8988T (cell line): ENCODE measurements at places on chromosomes 6 and 20.
A peak's percentile ranks its signal among the peaks of the same experiment; 100 is the strongest.

GRCh38 chr6:149079456-149079855 is 238.1 kb upstream of the TAB2 start:
- no peak for DNase-seq

- DNase-seq = no peak
Observed at GRCh38 chr6:71289802-71290175, 1.2 kb downstream of the OGFRL1 start.

- no peak for DNase-seq
Observed at GRCh38 chr6:115404446-115404845, 656.2 kb downstream of the FRK start.

DNA sequence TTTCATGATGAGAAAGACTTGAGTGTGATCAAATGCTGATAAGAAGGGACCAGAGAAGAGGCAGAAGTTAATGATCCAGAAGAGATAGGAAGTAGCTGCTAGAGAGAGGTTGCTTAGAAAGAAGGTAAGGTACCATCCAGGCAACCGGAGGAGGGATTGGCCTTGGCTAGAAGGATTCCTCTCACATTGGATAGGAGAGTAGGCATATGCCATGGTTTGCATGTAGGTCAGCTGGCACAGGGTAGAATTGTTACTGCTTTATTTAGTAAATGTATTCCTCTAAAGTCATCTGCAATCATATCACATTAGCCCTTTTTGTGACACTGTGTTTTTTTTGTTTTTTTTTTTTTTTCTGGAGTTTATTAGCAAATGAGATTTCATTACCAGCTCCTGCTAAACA is 580.9 kb upstream of the FLRT3 start:
- no peak for DNase-seq

- no peak for DNase-seq
Observed at GRCh38 chr6:165910184-165910966, 247.3 kb upstream of the PDE10A start.

DNA sequence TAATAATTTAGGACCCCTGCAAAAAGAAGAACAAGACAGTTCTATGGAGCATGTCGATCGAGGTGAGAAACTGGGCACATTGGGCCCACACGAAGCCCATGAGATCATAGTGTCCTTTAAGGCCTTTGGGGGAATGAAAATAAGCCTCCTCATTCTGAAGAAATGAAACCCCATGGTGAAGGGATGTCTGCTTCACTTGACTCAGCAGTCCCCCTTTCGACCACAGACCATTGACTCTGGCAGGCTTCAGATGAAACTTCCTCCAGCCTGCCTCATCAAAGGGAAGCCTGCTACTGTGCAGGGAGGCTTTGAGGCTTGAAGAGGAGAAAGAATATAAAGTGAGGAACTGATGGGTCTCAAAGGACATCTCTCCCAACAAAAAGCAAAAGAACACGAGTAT is 144.2 kb upstream of the FBXL4 start:
- no peak for DNase-seq

GRCh38 chr6:105493736-105494135 is 90.9 kb upstream of the PREP start:
- DNase-seq = no peak

DNA sequence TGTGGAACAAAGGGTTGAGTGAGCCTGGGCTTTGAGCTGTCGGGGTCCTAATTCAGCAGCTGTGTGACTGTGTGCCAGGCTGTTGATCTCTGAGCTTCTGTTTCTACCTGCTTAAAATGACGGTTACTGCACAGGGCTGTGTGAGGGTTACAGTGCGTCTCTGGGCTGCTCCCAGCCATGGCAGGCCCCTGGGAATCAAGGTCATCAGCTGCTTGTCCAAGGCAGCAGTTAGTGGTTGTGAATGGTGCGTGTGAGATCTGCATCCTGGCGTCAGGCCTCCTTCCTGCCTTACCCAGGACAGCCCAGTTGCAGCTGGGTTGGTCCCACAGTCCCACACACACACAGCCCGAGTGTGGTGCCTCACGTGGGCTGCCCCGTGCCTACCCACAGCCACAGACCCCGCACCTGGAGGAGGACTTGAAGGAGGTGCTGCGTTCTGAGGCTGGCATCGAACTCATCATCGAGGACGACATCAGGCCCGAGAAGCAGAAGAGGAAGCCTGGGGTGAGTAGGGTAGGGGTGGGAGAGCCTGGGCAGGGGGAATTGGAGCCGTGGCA is 15.6 kb downstream of the GTSF1L start:
- DNase-seq = no peak

GRCh38 chr20:47335251-47336128 is 21.0 kb downstream of the ZMYND8 start:
- DNase-seq = no peak

GRCh38 chr20:31517373-31517772 is 3.1 kb downstream of the HM13 start:
- DNase-seq = peak; percentile 77

DNA sequence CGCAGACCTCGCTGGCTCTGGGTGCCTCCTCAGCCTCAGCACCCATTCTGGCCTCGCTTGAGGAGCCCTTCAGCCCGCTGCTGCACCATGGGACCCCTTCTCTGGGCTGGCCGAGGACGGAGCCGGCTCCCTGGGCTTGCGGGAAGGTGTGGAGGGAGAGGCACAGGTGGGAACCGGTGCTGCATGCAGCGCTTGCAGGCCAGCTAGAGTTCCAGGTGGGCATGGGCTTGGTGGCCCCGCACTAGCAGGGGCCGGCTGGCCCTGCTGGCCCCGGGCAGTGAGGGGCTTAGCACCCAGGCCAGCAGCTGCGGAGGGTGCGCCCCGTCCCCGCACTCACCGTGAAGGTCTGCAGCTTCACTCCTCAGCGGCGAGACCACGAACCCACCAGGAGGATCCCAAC is 30.4 kb downstream of the DEFB114 start:
- DNase-seq = no peak

- DNase-seq = no peak
Observed at GRCh38 chr20:25033265-25033923, 24.5 kb downstream of the ACSS1 start.

- no peak for DNase-seq
Observed at GRCh38 chr20:1872459-1873097, 22.6 kb upstream of the SIRPA start.

GRCh38 chr20:977021-977420 is 25.1 kb downstream of the RSPO4 start:
- DNase-seq = no peak

DNA sequence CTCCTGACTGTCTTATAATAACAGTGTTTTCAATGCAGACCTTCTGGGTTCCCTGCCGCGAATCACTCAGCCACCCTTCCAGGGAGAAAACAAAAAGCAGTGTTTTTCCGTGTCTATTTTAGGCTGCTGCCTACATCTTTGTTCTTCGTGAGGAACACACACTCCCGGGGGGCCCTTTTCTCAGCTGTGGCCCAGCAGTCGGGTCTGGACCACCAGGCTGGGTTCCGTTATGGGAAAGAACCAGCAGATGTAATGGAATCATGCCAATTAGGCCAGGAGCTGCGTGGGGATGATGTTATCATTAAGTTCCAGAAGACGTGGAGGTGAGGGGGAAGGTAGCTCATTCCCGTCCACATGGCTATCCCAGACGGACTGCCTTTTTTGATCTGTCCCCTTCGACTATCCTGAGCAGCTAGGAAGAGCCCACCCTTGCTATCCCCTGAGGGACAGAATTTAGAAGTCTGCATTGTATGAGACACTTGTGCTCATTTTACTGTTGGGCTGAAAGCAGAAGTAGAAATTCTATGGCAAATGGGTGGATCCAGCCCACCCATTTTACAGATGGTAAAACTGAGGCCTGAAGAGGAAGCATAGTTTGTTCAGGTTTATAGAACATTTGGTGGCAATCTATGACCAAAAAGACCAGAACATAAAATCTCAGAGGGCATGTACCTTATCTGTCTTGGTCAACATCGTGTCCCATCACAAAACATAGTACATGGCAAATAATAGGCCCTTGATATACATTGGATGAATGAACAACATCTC is 54.5 kb downstream of the KCNB1 start:
- DNase-seq = no peak

DNA sequence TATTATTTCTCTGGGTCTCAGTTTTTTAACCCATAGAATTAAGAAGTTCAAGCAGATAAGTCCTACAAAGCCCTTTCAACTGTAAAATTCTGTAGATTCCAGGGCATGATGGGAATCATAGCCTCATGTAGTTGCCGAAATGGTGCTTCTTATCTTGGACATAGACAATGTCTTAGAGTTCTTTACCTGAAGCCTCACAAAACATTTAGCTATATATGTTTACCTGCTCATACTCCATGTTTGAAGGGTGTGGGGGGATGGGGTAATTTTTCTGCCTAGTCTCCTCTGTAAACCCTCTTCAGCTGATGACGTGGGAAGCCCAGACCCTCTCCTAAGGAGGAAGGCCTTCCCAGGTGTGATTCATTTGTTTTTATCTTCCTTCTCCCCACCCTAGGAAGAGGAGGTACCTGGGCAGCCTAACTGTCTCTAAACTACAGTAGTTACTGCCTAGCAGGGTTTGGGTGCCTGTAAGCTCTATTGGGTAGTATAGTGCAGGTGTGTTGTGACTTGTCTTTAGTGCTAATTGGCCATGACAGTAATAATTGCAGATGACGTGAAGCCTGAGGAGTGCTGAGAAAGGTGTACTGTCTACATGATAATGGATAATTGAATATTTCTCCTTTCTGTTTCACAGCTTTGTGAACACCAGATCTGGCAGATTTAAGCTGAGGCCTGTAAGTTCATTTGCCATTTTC is 230.8 kb downstream of the TFAP2B start:
- no peak for DNase-seq

GRCh38 chr6:41466437-41466990 is 79.7 kb upstream of the FOXP4 start:
- DNase-seq = no peak

DNA sequence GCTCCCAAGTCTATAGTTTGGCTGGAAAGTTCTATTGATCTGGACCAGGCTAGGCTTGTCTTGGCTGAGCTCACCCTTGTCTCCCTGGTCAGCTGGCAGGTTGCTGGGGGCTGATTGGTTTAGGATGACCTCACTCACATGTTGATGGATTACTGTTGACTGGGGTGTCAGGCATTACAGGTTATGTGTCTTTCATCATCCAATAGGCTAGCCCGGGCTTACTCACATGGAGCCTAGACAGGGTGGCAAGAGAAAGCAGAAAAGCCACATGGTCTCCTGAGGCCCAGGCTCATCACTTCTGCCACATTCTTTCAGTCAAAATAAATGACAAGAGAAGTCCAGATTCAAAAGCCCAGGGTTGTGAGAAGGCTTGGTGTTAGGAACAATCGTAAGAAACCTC is 103.5 kb downstream of the BFSP1 start:
- no peak for DNase-seq

DNA sequence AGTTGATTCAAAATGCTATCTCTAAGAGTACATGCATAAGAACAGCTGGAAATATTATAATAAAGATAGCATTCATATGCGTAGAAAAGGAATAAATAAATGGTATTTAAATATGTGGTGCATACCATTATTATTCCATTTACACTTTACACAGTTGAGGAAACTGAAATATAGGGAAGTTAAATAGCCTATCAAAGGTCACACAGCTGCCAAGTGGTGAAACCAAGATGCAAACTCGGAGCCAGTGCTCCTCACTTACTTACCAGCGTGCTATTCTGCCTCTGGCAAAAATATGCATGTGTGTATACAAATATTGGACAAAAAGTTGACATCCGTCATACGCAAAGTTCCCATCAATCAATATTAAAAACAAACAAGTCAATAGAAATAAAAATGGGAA is 22.3 kb upstream of the ANKEF1 start:
- DNase-seq = no peak

DNA sequence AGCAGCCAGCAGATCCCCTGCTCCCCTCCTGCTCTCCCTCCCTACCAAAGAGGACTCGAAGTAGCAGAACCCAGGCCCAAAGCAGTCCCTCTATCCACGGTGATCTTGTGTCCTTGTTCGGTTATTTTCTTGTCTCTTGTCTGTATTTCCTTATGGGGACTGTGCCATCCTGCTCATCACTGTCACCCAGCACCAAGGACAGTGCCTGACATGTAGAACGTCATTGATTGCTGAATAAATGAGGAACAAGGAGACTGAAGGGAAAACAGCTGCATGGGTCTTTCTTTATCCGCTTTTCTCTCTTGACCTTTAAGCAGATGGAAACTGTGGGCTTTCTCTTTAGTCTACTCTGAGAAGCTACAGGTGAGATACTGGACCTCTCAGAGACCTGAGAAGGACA is 29.4 kb upstream of the ZNF831 start:
- no peak for DNase-seq

DNA sequence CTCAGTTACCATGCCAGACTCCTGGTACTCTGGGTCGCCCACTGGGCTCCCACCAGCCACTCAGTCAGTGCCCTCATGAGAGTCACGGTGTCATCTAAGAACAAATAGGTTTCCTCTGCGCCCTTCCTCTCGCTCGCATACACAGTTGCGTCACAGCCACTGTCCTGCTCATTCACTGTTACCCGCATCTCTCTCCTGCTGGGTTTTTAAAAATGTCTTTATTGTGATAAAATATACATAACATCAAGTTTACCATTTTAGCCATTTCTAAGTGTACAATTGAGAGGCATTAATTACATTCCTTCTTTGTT is 4.0 kb downstream of the TEAD3 start:
- DNase-seq = no peak

- no peak for DNase-seq
Observed at GRCh38 chr20:2054911-2055310, 46.7 kb upstream of the STK35 start.

- DNase-seq = no peak
Observed at GRCh38 chr6:40369891-40370290, 217.3 kb downstream of the LRFN2 start.

DNA sequence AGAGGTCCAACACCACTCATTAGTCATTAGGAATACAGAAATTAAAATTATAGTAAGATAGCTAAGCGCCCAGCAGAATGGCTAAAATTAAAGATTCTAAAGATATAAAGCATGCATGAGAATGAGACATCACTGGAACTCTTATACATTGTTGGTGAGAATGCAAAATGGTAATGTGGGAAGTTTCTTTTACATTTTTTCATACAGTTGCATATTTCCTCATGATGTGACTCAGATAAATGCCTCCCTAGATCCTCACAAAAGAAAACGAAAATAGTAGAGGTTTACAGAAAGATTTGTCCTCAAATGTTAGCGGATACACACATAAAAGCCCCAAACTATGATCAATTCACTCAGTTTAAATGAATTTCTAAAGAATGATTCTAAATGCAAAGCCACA is 633.7 kb upstream of the GJE1 start:
- DNase-seq = no peak

- DNase-seq = no peak
Observed at GRCh38 chr6:70394518-70395300, 18.6 kb upstream of the FAM135A start.

- no peak for DNase-seq
Observed at GRCh38 chr6:22053391-22053997, 243.3 kb downstream of the PRL start.

GRCh38 chr20:48769069-48769983 is 58.5 kb downstream of the PREX1 start:
- DNase-seq = no peak

DNA sequence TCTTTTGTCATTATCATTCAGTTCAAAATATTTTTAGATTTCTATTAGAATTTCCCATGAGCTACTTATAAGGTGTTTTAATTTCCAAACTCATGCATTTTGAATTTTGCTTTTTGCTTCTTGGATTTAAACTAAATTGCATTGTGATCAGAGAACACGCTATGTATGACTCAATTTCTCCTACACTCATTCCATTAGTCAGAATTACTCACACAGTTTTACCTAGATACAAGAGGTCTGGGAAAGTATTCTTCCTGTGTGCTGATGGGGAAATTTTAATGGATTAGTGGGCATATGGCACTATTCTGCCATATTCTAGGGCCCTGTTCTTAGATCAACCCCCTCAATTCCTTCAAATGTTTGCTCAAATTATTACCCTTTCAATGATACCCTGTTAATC is 49.9 kb upstream of the BMP5 start:
- DNase-seq = no peak

- no peak for DNase-seq
Observed at GRCh38 chr20:54995011-54995410, 519.6 kb downstream of the DOK5 start.
